ENCODE measurements at places on chromosomes 1 and 21.
A peak's percentile ranks its signal among the peaks of the same experiment; 100 is the strongest.

- DNase-seq, result no peak
Measured at GRCh38 chr1:231337043-231337471, 595 bp downstream of the EXOC8 start.

DNA sequence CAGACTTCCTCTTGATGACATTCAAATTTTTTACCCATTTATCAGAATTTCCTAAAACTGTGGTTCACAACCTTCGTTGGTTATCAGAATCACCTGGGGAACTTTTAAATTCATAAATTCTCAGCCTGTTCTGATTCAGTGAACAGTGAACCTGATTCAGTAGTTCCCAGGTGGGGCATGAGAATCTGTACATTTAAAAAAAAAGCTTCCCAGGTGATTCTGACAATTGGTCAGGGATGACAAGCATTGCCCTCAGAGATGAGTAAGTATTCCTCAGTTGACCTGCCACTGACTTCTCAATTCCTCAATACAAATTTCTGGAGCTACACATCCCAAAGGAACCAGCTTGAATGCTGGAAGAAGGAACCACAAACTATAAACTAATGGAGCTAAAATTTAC, 23.5 kb upstream of the CR2 start:
- DNase-seq, result no peak

DNA sequence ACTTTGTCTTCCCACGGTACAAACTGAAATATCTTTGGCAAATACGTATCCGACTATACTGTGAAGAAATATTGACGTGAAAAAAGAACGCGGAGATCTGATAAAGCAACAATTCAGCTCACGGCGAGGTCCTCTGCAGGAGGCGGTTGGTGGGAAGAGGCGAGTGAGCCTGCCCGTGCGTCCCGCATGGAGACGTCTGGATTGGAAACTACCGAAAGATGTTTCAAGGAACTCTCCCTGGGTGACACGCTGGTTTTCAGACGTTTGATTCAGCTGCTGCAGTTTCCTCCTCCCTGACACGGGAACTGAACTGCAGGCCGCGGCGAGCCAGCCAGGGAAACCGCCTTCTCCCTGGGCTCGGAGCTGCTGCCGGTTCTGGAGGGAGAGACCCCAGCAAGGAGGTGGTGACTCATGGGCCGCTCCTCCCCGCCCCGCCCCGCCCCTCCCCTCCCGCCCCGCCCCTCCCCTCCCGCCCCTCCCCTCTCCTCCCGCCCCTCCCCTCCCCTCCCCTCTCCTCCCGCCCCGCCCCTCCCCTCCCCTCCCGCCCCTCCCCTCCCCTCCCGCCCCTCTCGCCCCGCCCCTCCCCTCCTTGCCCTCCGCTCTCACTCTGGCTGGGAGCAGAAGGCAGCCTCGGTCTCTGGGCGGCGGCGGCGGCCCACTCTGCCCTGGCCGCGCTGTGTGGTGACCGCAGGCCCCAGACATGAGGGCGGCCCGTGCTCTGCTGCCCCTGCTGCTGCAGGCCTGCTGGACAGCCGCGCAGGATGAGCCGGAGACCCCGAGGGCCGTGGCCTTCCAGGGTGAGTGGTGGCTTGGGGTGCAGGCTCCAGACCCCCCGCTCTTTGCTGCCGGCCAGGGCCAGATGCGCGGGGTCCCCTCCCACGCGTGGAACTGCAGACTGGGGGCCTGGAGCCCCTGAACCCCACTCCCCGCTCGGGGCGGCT, at the start of gene COL6A1:
TSS of gene COL6A1 (plus strand) at position 620 of the 941 bp plus-strand sequence. CDS start at position 701, 81 bp downstream.
- DNase-seq, result peak; percentile 66

- DNase-seq, result no peak
Measured at GRCh38 chr1:76942549-76942948, 75.3 kb downstream of the ST6GALNAC5 start.

All from HAP-1 (cell line).